ENCODE measurements at places on chromosomes 5 and 9.
A peak's percentile ranks its signal among the peaks of the same experiment; 100 is the strongest.

- no peak for DNase-seq
Observed at GRCh38 chr9:34493972-34494535, 28.7 kb downstream of the ENHO start.

DNA sequence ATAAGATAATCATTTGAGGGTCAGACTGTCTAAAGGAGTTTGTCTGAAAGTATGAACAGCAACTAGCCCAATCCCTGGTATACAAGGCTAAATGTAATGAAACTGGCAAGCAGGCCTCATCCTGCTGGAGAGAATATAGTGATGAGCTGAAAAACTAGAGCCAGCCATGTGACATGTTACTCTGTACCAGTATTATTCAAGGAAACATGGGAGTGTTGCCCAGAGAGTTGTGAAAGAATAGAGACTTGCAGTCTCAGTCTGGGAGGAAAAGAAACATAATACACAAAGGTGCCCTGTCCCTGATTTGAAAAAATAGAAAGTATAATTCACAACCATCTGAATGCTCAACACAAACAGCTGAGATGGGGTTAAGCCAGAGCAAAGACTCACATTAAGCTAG, 37.9 kb upstream of the HTR1A start:
- DNase-seq = no peak

GRCh38 chr5:134296213-134296612, 70.3 kb upstream of the PPP2CA start:
- DNase-seq = no peak

DNA sequence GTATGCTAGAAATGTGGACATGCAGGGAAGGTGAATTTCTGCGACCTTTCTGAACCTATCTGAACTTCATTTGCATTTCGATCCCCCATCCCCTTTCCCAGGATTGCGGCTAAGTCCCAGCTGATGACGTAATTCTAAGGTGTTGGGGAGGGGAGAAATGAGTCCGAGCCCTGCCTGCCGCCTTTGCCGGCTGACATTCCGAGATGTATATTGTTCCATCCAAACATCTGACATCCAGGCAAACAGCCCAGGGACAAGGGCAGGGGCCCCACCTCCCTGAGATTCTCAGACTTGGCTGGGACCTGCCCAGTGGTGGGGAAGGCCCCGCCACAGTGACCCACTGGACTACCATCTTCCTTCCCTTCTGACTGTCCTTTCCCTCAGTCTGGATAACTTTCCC, 494.6 kb downstream of the ENC1 start:
- DNase-seq = no peak

DNA sequence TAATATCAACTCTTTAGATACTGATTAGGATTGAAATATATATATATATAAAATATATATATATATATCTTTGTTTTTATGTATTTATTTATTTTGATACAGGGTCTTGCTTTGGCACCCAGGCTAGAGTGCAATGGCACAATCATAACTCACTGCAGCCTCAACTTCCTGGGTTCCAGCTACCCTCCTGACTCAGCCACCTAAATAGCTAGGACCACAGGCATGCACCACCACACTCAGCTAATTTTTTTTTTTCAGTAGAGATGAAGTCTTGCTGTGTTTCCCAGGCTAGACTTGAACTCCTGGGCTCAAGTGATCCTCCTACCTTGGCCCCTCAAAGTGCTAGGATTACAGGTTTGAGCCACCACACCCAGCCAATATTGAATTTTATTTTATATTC, 20.6 kb upstream of the CDH6 start:
- no peak for DNase-seq

DNA sequence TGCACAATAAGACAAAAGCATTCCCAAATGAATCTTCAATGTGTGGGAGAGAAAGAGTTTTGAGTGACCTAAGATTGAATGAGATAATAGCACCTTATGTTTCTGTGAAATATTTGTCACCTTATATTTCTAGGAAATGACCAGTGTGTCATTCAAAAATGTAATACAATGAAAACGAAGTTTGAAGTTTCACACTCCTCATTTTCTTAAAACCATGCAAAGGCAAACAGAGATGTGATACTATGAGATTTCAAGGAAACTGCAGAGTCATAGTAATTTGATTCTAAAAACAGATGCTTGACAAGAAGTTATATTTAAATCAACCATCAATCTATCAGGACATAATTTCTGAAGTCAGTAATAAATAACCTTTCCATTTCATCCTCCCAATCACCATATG, 13.6 kb upstream of the ABCA1 start:
- DNase-seq = no peak

GRCh38 chr5:74199436-74200210, 440.9 kb downstream of the ENC1 start:
- no peak for DNase-seq

GRCh38 chr5:173538654-173539053, 77.8 kb downstream of the BOD1 start:
- DNase-seq = no peak

DNA sequence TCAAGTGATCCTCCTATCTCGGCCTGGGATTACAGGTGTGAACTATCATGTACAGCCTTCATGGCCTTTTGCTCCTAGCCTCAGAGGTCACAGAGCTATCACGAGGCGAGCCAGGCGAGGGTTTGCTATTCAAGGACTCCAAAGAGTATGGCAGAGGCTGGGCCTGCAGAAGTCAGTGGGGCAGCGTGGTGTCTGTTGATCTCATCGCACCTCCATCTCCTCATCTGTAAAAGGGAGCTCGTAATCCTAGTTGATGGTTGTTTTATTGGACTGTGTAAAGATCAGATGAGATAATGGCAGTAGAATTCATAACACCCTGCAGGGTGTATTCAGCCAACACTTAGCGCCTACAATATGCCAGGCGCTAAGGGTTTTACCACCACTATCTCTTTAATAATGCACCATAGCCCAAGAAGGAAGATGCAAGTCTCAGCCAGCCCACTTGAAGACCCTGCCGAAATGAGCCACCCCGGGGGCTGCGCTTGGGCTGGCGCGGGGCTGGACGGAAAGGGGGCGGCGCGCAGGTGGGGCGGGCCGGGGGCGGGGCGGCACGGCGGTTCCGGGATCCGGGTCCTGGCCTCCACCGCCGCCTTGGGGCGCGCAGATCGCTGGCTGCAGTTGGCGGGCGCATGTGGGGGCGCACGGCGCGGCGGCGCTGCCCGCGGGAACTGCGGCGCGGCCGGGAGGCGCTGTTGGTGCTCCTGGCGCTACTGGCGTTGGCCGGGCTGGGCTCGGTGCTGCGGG, at the start of gene GALNT12:
GALNT12 (plus strand) TSS at position 601 of the 744 bp plus-strand sequence; CDS start at position 630, 29 bp downstream.
- no peak for DNase-seq

- no peak for DNase-seq
Observed at GRCh38 chr5:133611357-133612248, 738 bp downstream of the FSTL4 start.

DNA sequence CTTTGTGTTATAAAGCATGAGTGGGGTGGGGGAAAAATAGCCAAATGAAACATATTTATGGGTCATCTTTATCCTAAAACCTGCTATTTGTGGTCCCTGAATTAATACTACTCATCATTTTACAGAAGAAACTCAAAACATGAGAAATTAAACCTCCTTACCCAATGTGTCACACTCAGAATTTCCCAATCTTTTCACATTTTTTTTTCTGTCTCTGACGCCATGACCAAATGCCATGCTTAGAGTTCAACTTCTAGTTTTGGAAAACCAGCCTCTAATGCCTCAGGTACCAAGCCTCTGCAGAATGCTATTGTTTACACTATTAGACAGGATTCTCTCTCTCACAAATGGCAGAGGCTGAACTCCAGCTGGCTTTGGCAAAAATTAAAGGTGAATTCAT, 505.5 kb upstream of the WWC1 start:
- no peak for DNase-seq

DNA sequence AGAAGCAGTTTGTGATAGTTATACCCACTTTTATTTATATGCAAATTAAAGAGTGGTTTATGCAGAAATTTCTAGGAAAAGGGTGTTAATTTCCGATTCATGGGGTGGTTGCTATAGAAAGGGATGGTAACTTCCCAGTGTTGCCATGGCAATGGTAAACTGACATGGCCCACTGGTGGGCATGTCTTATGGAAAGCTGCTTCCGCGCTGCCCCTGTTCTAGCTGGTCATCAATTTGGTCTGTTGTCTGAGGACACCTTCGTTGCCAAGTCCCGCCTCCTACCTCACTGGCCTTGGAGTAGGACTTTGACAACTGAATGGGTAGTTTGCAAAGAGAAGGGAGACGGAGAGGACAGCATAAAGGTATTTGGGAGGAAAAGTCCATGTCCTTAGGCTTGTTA, 74.0 kb upstream of the SMIM23 start:
- DNase-seq = no peak

DNA sequence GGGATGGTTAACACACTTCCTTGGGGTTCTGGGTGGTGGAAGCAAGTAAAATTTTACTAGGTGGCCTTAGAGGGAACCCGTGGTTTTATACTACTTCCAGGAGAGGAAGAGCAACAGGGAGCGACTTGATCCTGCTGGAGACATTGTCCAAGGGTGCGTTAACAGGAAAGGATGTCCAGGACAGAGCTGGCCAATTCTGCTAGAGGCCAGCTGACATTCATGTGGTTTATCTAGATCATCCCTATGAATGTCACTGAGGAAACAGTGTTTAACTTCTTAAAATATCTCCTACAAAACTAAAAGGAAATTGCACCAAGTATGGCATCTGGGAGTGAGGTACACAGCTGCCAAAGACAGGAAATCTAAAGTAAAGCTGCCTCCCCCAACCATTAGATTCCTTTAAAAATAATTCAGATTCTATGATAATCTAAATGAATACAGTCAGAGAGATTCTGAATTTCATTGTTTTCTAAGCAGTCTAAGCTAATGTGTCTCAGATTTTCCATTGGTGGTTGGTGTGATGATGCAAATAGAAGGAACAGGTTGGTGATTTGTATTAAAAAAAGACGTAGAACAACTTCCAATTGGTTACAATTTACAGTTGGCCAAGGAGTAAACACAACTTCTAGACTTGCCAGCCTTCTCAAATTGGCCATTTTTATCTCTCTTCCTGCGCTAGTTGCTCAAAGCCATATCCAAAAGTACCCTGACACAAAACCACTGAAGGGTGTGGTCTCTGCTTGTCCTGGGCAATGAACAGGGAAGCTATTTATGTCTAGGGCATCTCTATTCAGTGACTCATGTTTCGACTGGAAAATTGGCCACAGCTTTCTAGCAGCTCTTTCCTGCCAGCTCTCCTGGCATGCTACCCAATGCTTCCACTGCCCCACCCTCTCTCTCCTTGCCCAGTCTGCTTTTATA, 574.7 kb upstream of the MEF2C start:
- no peak for DNase-seq

GRCh38 chr5:7088849-7089248, 307.1 kb upstream of the ADCY2 start:
- no peak for DNase-seq

GRCh38 chr5:116778032-116778431, 203.4 kb upstream of the SEMA6A start:
- DNase-seq = no peak

DNA sequence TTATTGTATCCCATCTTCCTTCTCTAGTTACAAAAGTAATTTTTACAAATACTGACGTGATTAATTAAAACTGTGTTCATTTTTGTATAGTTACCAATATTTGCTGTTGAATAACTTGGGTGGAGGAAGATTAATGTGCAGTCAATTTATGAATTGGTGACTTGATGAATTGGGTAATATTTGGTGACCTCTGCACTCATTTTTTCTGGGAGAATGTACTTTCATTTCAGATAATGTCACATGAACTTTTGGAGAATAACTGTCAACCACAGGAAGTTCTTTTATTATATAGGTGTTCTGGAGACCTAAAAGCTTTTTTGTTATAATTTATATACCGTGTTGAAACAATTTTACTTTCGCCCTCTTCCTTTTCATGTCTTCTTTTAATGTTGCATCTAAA, 26.4 kb upstream of the FKTN start:
- no peak for DNase-seq

- DNase-seq = peak; percentile 63
Observed at GRCh38 chr5:1344975-1345838, at the start of gene CLPTM1L. TSS of gene CLPTM1L (minus strand) at chr5:1345099. CDS start at chr5:1344841, 258 bp downstream.

- no peak for DNase-seq
Observed at GRCh38 chr5:96817506-96817905, 9.8 kb upstream of the ERAP1 start.

DNA sequence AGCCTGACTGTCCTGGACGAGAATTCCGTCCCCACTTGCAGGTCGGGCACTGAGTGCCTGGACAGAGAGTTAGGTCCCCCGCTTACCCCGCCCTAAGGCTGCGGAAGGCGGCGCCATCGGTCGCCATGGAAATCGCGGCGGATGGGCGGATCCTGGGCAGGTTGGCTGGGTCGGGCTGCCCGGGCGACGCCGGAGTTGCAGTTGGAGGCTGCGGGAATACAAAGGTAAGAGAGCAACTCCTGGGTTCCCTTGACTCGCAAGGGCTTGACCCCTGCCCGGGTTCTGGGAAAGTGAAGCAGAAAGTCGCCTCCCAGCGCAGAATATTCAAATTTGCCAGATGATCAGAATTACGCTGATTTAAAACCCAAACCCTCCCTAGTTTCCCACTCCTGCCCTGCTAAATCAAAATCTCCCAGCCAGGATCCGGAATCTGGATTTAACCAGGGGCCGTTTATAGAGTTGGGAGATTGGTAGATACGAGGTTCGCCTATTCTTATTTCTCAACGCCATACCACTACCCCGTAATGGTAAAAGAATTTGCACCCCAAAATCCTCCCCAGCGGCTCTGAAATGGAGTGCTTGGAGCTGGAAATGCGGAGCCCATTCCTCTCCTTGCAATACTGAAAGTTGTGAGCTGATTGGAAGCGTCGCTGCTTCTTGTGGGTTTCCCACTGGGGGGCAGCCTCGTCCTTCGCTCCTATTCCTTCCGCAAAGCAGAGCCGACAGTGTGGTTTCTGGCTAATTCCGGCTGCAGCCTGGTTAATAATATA, 156.4 kb upstream of the RASEF start:
- peak; percentile 84 for DNase-seq

- no peak for DNase-seq
Observed at GRCh38 chr5:119949426-119949999, 320.2 kb downstream of the FAM170A start.
